ENCODE measurements at places on chromosomes 6 and 20. TPM values are rescaled to one million over a fixed set of nuclear protein-coding genes. Genes with fewer than 3 reads are reported as not detected.

The GSTA2 gene
- total RNA-seq: not detected

The KCNB1 gene
- 0.24 TPM for total RNA-seq

The DYNLT2 gene
- total RNA-seq: 0.61 TPM

The PXMP4 gene
- 9.6 TPM for total RNA-seq

The HTR1E gene
- not detected for total RNA-seq

The MAP3K5 gene
- 17.2 TPM for total RNA-seq

The MOG gene
- not detected for total RNA-seq

The ZSWIM3 gene
- 5.5 TPM for total RNA-seq

The CLPSL2 gene
- not detected for total RNA-seq

The CCND3 gene
- 27.3 TPM for total RNA-seq

The PHACTR3 gene
- total RNA-seq: 5.2 TPM

The FOXO3 gene
- 130 TPM for total RNA-seq
